ENCODE measurements at places on chromosomes 3 and 15.

- DNase-seq: no peak
- no peak overlapping the region for H3K27ac ChIP-seq
- H3K4me1 ChIP-seq: peaks cover 30% of the 10 kb centered on the region
- no peak overlapping the region for H3K4me3 ChIP-seq
- no peaks in the 10 kb centered on the region for H3K36me3 ChIP-seq
These were observed 540.9 kb upstream of the MDFIC2 start for GRCh38 chr3:70853161-70853944.

GRCh38 chr3:133464573-133464972 lies 64.7 kb downstream of the BFSP2 start:
- H3K36me3 ChIP-seq: no peaks in the 10 kb centered on the region
- H3K27ac ChIP-seq: no peak overlapping the region
- no peak overlapping the region for H3K4me3 ChIP-seq
- no peaks in the 10 kb centered on the region for H3K27me3 ChIP-seq

DNA sequence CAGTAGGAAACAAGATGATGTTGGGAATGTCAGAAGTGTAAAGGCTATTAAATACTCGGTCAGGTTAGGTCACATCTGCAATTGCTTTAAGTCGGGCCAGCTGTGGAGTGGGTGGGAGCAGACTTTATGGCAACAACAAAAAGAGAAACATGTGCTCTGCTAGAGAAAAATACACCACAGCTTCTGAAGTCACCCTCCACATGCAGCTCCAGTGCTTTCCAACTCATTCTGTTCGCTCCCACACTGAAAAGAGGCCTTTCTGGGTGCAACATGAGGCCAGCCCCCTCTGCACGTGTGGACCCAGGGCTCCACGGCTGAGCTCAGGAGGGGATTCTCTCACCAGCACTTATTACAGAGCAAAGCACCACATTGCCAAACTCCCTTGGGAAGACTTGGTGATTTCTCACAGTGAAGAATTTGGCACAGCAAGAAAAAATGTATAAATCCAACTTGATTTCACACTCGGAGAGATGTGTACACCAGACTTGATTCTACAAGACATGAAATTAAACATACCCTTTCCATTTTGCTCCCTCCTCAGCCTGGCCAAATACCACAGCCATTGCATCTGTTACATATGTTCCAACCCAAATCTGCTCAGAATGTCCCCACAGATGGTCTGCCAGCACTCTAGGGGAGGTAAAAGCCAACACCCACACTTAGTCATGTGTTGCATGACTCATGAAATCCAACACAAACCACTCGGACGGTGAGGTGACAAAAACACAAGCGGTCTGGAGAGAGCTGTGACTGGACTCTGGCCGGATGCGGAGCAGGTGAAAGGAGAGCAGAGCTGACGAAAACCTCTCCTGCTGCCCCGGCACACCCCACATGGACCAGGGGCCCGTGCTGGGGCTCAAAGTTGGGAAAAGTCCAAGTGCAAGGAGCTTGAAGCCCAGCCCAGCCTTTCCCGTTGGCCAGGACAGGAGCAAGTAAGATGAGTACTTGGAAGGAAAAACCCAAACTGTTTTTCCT lies 74.6 kb downstream of the ITGB5 start:
- peaks cover 27% of the 10 kb centered on the region for H3K36me3 ChIP-seq
- H3K4me1 ChIP-seq: no peaks in the 10 kb centered on the region
- H3K27me3 ChIP-seq: no peaks in the 10 kb centered on the region

DNA sequence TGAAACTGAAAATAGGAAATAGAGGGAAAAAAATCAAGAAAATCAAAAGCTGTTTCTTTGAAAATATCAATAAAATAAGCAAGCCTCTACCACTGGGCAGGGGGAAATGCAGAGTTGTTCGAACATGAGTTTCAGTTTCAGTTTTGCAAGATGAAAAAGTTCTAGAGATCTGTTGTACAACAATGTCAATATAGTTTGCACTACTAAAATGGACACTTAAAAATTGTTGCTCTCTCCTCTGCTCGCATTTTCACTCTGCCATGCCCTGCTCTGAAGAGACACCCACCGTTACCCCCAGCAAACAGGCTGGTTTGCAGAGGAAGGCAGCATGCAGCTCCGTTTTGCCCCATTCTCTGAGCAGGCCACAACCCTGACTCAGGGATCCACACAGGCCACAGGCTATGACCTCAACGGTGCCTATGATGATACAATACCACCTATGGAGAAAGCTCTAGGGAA lies 64.5 kb downstream of the ZNF148 start:
- H3K27ac ChIP-seq: no peak overlapping the region
- no peak overlapping the region for H3K4me3 ChIP-seq
- DNase-seq: no peak
- no peaks in the 10 kb centered on the region for H3K27me3 ChIP-seq
- peaks cover 4% of the 10 kb centered on the region for H3K4me1 ChIP-seq
- H3K36me3 ChIP-seq: no peaks in the 10 kb centered on the region

GRCh38 chr3:178847190-178847589 lies 224.4 kb downstream of the ZMAT3 start:
- DNase-seq: no peak
- H3K4me3 ChIP-seq: no peak overlapping the region
- H3K27ac ChIP-seq: peak overlapping the region; percentile 77
- H3K27me3 ChIP-seq: no peaks in the 10 kb centered on the region

GRCh38 chr3:55662683-55663082 lies 175.6 kb upstream of the WNT5A start:
- no peaks in the 10 kb centered on the region for H3K36me3 ChIP-seq
- H3K27me3 ChIP-seq: no peaks in the 10 kb centered on the region
- no peak overlapping the region for H3K4me3 ChIP-seq
- no peak overlapping the region for H3K27ac ChIP-seq

DNA sequence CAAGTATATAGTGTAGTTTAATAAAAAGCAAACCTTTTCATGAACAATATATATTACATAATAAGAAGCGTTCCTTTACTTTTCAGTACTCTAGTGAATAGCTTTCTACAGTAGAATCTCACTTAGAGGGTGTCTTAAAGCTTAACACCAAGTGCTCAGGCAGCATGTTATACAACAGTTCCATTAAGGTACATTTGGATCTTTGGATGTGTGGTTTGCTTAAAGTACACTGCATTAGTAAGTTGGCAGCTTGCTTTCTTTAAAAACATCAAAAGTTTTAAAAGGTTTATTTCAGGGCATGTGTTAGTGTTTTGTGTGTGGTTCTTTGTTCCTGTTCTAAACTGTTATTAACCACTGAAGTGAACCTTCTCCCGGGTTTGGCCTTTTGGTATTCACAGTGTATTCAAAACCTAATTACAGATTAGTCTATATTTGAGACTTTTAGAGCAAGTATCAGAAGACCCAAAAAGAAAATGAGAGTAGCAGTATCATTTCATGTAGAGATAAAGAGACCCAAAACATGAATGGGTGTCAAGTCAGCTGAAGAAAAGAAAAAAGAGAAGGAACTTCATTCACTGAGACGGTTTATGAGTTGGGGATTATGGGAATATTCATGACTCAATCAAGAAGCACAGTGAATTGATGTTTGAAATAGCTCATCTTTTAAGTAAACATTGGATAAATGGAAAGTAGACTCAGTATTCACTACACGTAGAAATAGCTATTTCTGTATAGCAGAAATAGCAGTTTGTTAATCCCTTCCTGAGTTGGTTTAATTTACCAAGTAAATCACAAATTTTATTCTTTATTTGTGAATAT lies 93.9 kb downstream of the OPA1 start:
- no peaks in the 10 kb centered on the region for H3K36me3 ChIP-seq
- no peaks in the 10 kb centered on the region for H3K4me1 ChIP-seq
- no peak overlapping the region for H3K4me3 ChIP-seq
- H3K27me3 ChIP-seq: no peaks in the 10 kb centered on the region
- DNase-seq: no peak
- no peak overlapping the region for H3K27ac ChIP-seq
